NCI-H2081 treated with DMSO at 0.1 percent for 48 hours (cell line): ENCODE measurements at places on chromosomes 2 and 18.

DNA sequence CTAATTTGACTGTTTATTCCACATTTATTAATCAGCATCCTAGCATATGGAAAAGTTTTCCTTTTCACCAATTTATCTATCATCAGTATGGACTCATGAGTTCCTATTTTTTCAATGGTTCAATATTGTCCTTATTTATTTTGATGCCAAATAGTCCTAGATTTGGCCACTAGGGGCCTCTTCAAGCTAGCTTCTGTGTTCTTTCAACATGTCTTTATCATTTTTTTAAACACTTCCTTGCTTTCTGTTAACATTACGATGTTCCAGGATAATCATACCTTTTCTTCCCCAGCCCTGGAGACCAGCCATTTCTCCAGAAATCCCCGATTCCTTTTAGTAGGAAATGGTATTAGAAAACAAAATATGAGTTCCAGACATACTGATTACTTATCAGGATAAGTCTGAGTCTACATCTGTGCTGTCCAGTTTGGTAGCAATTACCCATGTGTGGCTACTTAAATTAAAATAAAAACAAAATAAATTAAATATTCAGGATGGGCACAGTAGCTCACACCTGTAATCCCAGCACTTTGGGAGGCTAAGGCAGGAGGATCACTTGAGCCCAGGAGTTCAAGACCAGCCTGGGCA, 70.6 kb downstream of the RPE start:
- DNase-seq: peak; percentile 5

DNA sequence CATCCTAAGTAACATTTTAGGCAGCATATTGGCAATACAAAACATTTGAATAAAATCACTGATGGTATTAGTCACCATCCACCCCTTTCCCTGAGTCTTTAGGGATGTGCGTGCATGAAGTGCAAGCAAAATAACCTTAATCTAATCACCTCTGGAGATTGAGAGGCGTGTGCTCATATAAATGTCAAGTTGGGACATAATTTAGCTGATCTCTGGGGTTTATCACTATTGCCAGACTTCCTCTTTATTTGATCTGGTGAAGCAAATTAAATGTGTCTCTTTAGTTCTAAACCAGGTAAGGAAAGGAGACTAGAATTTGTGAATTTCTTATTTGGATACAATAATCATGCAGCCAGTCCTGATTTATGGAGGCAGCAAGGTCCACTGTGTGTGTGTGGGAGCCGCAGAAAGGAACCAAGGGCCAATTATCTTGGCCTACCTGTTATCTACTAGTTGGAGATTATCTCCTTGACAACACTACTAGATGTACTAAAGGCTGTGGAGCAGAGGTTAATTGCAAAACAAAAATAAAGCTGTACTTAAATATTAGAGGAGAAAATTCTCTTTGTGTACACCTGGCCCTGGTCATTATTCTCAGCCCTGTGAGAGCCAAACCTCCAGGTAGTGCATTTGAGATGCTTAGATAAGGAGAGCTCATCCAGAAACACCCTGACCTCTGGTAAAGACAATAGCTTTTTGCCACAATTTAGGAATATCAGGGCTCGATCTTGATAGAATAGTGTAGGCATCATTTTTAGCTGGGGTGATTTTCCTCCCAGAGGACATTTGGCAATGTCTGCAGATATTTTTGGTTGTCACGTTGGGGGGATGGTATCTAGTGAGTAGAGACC, 78.2 kb downstream of the HRH4 start:
- no peak for DNase-seq

- no peak for DNase-seq
Measured at GRCh38 chr2:63121055-63121834, 70.6 kb downstream of the OTX1 start.

DNA sequence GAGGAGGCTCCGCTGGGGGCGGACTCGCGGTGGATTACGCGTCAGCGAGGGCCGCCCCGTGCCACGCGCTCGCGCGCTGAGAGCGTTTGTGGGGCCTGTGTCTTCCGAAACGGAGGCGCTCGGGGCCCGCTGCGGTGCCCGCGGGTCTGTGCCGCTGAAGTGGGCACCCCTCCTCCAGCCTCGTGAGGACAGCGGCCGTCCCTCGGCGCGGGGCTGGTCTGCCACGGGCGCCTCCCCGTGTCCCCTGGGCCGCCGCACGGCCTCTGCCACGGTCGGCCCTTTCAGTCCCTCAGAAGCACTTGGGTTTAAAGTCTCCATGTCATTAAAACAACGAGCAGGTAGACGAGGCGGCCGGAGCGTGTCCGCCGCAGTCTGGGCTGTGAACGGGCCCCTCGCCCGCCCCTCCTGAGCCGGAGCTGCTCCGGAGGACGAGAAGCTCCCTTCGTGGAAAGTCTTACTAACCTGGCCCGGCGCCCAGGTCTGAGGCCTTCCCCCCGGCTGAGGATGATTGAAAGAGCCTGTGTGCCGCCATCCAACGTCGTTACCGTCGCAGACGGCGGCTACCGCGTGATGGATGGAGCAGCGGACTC, 97.6 kb downstream of the NFATC1 start:
- no peak for DNase-seq

DNA sequence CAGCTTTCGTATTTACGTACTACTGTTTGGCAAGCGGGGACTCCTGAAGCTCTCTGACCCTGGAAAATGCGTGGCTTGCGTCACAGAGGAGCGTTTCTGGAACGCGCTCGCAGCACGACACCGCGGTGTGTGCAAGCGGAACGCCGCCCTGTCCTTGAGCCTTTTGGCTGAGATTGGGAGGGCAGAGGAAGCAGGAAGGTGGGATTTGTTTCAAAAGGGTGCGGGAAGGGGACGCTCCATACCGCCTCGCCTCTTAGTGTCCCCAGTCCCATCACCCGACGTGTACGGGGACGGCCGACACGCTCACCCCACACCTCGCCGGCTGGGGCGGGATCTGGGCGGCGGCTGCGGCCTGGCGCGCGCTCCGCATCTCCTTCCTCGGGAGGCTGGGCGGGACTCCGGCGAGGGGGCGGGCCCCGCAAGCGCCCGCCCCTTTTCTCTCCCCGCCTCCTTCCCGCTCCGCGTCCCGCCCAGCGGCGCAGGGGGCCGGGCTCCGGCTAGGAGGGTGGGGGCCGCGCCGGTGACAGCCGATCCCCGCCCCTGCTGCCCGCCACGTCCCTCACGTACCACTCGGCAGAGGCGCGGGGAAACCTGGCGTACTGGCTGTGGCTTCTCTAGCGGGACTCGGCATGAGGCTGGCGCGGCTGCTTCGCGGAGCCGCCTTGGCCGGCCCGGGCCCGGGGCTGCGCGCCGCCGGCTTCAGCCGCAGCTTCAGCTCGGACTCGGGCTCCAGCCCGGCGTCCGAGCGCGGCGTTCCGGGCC, at the start of gene PDK1:
Gene PDK1 (plus strand): TSS at position 569 of the 762 bp plus-strand sequence. CDS start 61 bp downstream, at position 630.
- DNase-seq: peak; percentile 66

DNA sequence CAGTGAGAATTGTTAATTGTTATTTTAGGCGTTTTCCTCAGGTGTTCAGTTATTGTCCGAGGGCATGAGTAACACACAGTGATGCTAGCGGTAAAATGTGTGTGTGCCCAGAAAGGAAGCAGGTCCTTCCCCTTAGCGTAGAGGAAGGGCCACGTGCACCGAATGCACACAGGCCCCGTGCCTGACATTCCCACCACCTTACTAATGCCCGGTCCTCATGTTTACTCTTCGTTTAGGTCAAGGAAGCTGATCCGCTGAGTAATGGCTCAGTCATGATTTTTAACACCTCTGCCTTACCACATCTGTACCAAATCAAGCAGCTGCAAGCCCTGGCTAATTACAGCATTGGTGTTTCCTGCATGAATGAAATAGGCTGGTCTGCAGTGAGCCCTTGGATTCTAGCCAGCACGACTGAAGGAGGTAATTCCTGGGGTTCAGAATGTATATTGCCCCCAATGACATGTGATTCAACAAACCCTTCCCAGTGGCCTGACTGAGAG, 76.7 kb downstream of the MERTK start:
- DNase-seq: no peak

DNA sequence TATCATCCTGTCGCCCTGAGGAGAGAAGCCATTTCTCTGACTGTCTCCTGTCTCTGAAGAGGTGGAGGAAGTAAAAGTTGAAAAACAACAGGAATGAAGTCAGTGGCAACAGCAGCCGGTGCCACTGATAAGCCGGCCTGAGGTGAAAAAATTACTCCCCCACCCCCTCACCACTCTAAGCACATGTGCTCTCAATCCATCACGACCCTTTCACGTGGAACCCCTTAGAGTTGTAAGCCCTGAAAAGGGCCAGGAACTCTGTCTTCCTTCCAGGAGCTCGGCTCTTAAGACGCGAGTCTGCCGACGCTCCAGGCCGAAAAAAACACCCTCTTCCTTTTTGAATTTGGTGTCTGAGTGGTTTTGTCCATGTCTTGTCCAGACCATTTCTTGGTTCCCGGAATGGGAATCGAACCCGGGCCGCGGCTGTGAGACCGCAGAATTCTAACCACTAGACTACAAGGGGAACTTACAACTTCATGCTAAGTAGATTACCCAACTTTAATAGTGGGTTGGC, 40.7 kb upstream of the TRIM43 start:
- no peak for DNase-seq
